Effector CD8-positive, alpha-beta T cell (primary cell): ENCODE measurements at places on chromosomes 1 and 21.

- DNase-seq = no peak
Measured at GRCh38 chr1:151776665-151777062, 13.4 kb upstream of the MRPL9 start.

GRCh38 chr1:75838079-75838478 is 41.4 kb downstream of the MSH4 start:
- DNase-seq = no peak

DNA sequence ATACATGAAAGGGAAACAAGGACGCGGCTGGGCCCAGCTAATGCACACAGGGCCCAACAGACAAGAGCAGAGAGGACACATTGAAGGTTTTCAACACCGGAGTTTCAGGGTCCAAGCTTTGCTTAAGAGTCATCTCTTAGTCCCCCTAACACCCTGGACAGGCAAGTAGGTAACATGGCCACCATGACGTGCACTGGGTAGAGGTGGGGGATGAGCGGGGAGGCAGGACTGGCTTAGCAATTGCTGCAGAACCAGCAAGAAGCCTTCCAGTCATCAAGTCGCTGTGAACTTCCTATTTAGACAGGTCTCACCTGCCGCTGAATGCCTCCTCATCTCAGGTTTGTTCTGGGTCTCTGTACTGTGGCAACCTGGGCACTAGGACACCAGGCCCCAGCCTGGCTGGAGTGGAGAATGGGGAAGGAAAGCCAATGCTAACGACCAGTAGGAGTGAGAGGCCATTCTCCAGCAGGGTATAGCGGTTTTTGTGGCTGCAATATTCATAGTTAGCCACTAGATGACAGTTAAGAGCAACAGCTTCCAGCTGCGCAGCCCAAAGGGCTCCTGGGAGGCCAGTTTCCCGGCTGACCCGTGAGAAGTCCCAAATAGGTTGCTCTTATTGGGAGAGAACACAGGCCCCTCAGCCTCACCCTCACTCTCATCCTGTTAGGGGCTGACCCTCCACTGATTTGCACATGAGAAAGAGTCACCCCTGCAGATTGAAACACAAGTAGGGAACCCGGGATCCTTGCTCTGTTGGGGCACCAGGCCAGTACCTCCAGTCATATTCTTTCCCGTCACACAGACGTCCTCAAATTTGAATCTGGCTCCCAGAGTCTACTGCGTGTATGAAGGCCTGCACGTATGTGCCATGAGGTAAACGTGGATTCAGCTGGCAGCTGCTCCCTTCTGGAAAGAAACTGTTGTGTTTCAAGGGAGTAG is 6.0 kb upstream of the PIGC start:
- no peak for DNase-seq

GRCh38 chr1:60866917-60867531 is 215.3 kb upstream of the NFIA start:
- no peak for DNase-seq

- DNase-seq = no peak
Measured at GRCh38 chr1:234683127-234683860, 73.3 kb upstream of the IRF2BP2 start.

GRCh38 chr1:94541246-94542087 is at the start of gene F3:
Gene F3 (minus strand): TSS chr1:94541759. CDS start chr1:94541636, 123 bp downstream.
- no peak for DNase-seq

GRCh38 chr1:30904191-30904961 is 4.2 kb downstream of the SDC3 start:
- no peak for DNase-seq

- no peak for DNase-seq
Measured at GRCh38 chr1:26327956-26328362, 10.2 kb downstream of the CD52 start.
